Stimulated activated CD8-positive, alpha-beta memory T cell treated with anti-CD3 and anti-CD28 coated beads, Interleukin-7, amount 100 ng/mL, for 1 hour (primary cell): ENCODE measurements at places on chromosomes 5 and 9.

- no peak for DNase-seq
These were observed 90.7 kb downstream of the PPARGC1B start for GRCh38 chr5:149820536-149821510.

DNA sequence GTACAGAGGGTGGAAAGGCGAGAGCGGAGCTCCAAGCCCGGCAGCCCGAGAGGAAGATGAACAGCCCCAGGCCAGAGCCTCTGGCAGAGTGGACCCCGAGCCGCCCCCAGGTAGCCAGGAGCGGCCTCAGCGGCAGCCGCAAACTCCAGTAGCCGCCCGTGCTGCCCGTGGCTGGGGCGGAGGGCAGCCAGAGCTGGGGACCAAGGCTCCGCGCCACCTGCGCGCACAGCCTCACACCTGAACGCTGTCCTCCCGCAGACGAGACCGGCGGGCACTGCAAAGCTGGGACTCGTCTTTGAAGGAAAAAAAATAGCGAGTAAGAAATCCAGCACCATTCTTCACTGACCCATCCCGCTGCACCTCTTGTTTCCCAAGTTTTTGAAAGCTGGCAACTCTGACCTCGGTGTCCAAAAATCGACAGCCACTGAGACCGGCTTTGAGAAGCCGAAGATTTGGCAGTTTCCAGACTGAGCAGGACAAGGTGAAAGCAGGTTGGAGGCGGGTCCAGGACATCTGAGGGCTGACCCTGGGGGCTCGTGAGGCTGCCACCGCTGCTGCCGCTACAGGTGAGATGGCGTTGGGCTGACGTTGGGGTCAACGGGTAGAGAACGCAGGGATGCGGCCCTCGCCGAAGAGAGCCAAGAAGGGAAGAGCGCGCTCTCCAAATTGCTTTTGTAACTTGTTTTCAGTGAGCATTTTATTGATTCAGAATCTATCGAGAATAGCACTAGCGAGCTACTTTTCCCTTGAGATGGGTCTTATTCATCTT is at the start of gene PTGER4:
PTGER4 (plus strand) TSS at position 3 of the 769 bp plus-strand sequence. CDS start 1,079 bp downstream, outside the sequence.
- no peak for DNase-seq

- no peak for DNase-seq
These were observed 454.6 kb downstream of the RAB3C start for GRCh38 chr5:59037453-59037852.

GRCh38 chr5:167840527-167841130 is 450.8 kb upstream of the WWC1 start:
- no peak for DNase-seq

- DNase-seq, result no peak
These were observed 737 bp downstream of the RNF180 start for GRCh38 chr5:64166201-64166959.

DNA sequence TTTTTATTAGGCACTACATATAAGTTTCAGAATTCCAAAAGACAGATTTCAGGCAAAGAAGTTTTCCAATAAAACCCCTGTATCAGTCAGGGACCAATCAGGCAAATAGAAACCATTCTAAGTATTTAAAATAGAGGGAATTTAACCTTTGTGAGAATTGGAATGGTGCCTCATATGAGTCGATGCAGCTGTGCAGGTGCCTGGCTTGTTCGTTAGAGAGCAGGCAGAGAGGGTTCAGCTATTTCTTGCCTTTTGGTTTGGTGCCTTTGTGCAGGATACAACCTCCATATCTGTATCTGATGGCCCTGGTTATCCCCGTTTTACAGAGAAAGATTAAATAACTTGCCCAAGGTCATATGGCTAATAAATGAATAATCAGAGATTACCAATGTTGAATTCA is 6.0 kb upstream of the DDX4 start:
- DNase-seq, result no peak

DNA sequence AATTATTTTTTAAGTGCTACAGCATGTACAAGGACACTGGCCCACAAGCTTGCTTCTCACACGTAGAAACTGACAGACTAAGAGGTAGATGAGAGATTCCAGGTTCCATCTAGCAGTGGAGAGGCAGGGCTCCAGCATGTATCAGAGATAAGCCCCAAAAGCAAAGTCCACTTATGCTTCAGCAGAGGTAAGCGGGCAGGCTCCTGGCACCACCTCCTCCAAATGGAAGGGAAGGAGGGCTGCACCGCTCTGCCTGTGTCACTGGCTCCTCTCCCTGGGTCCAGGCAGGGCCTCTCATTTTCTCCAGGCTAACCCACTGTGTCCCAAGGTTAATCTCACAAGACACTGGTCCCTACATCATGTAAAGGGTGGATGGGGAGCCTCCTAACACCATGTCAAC is 15.9 kb downstream of the GRHPR start:
- no peak for DNase-seq

- peak; percentile 16 for DNase-seq
These were observed 831 bp downstream of the INPP5E start for GRCh38 chr9:136438548-136439480.

DNA sequence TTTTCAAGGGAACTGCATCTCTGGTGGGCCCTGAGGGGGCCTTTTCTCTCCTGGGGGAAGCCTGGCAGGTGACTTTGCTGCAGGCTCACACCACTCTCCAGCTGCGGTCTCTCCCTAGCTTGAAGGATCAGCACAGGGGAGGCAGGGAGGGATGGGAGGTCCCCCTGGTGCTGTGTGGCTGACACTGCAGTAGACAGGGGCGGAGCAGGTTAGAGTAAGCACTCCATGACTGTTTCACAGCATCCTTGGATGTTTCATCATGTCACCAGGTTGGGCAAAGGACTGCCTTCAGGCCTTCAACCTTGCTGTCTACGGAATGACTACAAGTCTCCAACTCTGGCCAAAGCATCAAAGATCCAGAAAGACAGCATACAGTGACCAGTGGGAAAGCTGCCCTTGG is 470.7 kb downstream of the CDK5RAP2 start:
- DNase-seq, result no peak

GRCh38 chr9:124010665-124011321 is 775 bp upstream of the LHX2 start:
- DNase-seq, result no peak

- DNase-seq, result no peak
These were observed 206.4 kb downstream of the C9orf50 start for GRCh38 chr9:129414377-129414992.

- no peak for DNase-seq
These were observed 296.5 kb upstream of the ITGA1 start for GRCh38 chr5:52491071-52491787.

DNA sequence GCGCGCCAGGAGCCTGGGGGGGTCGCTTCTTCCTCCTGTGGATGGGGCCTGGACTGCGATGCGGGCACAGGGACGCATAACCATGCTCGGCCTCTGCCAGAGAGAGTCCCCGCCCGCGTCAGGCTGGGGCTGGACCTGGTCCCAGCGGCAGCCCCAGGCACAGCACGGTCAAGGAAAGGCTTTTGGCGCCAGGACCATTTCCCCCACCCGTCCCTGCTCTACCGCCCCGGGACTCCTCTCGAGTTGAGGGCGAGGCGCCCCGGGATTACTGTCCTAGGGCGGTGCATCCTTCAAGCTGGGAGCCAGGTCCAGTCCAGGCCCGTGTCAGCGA is 341 bp downstream of the MXD3 start:
- DNase-seq, result no peak

- no peak for DNase-seq
These were observed 55.9 kb downstream of the NSUN2 start for GRCh38 chr5:6576861-6577501.

DNA sequence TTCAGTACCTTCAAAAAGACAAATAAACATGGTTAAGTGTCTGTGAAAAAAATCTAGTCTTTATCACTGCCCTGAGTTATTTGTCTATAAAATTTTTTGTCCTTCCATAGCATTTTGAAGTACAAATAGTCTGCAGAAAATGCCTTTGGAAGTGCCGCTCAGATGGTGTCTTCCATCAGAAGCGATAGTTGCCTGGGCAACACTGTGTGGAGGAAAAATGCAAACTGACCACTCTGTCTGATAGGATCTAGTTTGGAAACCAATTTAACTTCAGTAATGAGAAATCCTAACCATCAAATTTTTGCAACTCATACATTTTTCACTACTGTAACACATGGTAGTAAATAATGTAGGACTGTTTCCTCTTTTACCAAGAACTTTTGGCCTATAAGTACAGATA is 449.9 kb downstream of the PRELID2 start:
- no peak for DNase-seq

DNA sequence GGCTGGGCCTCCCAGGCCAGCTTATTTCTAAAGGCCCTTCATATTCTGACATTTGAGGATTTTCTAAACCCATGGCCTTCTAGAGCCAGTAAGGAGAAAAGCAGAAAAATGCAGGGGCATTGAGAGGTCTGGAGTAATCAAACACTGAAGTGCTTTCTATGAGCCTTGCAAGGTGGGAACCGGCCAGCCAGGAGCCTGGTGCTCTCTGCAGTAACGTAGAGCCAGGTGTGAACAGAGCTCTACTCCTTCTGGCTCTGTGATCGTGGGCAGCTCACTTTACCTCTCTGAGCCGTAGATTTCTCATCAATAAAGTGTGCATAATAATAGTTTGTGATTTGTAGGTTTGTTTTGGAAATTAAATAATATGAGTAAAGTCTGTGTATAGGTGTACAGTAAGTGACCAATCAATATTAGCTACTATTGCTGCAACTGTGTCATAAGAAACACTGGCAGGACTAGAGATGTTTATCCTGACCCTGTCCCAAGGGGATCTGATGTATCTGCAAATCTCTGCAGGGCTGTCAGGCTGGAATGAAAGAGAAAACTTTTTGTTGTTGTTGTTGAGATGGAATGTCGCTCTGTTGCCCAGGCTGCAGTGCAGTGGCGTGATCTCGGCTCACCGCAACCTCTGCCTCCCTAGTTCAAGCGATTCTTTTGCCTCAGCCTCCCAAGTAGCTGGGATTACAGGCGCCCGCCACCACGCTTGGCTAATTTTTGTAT is 2.7 kb downstream of the SYNPO start:
- DNase-seq, result no peak
